Activated B cell treated with CpG ODN at 0.5 μM for 24 hours (primary cell): ENCODE measurements at places on chromosomes 4 and X. TPM values are rescaled to one million over a fixed set of nuclear protein-coding genes. Genes with fewer than 3 reads are reported as not detected.

DNA sequence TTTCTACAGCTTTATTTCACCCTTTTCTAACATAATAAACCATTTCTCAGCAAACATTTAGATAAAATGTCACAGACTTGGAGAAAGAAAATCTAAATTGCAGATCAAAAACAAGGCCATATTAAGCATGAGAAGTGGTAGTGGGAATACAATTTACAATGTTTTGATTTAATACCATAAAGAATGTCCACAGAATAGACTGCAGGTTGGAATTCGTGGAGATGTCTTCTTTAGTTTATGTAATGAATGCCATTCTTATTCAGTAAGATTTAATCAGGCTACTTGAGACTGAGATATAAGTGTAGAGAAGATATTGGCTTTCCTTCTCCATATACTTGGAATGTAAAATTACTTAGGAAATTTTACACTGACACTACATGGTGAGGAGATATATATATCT is 91.9 kb upstream of the ZFP42 start:
- no peak overlapping the region for H3K4me3 ChIP-seq
- no peaks in the 10 kb centered on the region for H3K36me3 ChIP-seq
- H3K4me1 ChIP-seq, result no peaks in the 10 kb centered on the region
- no peak for DNase-seq
- no peaks in the 10 kb centered on the region for H3K27me3 ChIP-seq

- no peak overlapping the region for H3K27ac ChIP-seq
- no peak overlapping the region for H3K4me3 ChIP-seq
- peaks cover 32% of the 10 kb centered on the region for H3K4me1 ChIP-seq
Measured at GRCh38 chr4:85886665-85887064, 411.7 kb downstream of the ARHGAP24 start.

- H3K27me3 ChIP-seq, result peaks cover 11% of the 10 kb centered on the region
- H3K27ac ChIP-seq, result no peak overlapping the region
- H3K4me3 ChIP-seq, result no peak overlapping the region
- H3K36me3 ChIP-seq, result no peaks in the 10 kb centered on the region
- H3K4me1 ChIP-seq, result no peaks in the 10 kb centered on the region
Measured at GRCh38 chr4:107876099-107876498, 51.4 kb downstream of the SGMS2 start.

DNA sequence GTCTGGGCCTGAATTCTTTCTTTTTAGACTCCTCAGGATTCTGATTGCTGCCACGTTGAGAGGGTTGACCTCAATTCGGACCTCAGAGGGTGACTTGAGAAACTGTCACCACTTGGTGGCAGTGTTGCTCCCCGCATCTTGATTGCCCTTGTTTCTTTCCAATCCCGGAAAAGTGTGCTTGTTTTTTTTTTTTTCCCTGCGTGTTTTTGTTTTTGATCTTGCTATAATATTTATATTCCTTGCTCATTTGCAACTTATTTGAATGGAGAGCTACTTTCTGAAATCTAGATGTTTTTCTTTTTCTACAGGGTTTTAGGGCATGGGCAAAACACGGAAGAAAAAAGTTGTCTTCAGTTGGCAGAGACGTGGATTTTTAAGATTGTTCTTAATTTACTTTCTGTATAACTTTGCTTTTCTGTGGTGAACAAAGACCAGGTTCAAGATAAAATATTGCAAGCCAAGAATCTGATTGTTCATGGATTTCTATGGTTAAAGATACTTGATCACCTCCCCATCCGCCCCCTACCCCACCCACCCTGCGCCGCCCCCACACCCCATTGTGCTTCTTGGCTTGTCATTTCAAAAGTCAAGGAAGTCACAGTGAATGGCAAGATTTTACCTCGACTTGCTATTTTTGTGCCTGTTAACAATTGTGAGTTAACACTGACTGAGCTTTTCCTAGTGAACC is 102.0 kb downstream of the PTTG2 start:
- peaks cover 65% of the 10 kb centered on the region for H3K36me3 ChIP-seq
- H3K27ac ChIP-seq, result no peak overlapping the region
- H3K27me3 ChIP-seq, result no peaks in the 10 kb centered on the region
- no peak for DNase-seq

DNA sequence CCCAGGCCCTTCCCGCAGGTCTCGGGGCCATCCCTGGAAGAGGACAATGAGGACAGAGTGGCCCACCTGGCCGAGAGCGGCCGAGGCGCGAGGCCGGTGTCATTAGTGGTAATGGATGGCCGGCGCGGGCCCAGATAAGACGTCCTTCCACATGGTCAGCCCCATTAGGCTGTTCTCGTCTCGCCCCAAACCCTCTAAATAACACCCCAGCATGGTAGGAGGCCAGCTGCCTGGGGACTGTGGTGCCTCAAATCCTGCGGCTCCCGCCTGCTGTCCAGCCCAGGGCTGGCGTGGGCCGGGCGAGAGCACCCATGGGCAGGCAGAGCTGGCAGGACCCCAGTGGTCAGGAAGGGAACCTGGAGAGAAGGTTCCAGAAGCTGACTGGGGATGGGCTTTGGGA is 121.7 kb downstream of the FAM53A start:
- H3K36me3 ChIP-seq, result no peaks in the 10 kb centered on the region
- peaks cover 2% of the 10 kb centered on the region for H3K4me1 ChIP-seq
- H3K4me3 ChIP-seq, result no peak overlapping the region
- no peak overlapping the region for H3K27ac ChIP-seq
- H3K27me3 ChIP-seq, result peaks cover 17% of the 10 kb centered on the region

ARMCX1 gene
- 0.38 and 0.42 TPM in 2 replicates for total RNA-seq

SOX3 gene
- total RNA-seq, result not detected in 2 replicates

TMSB15A gene
- total RNA-seq, result not detected in 2 replicates

LINC00632 gene
- 0.07 TPM in 1 of 2 replicates, not detected in the other for total RNA-seq

PCDH10 gene
- not detected in 2 replicates for total RNA-seq

KLHL13 gene
- total RNA-seq, result not detected in 2 replicates
